ENCODE measurements at places on chromosomes 6 and 20.

DNA sequence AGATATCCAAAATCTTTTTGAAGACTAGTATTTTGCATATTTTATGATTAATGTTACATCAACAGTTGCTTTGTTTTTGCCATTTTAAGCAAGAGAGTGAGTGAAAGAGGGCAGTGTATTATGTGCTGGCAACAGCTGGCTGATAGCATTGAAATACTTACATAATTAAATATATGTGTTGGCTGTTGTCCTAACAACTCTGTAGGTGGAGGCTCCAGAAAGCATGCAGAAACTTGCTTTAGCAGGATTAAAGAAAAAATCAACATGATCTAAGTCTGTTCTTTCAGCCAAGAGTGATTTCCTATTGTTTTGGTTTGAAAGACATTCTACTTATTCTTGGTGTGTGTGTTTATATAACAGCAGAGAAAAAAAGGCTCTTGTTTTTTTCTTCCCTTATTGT lies 127.5 kb downstream of the CDKAL1 start:
- no peak for DNase-seq

DNA sequence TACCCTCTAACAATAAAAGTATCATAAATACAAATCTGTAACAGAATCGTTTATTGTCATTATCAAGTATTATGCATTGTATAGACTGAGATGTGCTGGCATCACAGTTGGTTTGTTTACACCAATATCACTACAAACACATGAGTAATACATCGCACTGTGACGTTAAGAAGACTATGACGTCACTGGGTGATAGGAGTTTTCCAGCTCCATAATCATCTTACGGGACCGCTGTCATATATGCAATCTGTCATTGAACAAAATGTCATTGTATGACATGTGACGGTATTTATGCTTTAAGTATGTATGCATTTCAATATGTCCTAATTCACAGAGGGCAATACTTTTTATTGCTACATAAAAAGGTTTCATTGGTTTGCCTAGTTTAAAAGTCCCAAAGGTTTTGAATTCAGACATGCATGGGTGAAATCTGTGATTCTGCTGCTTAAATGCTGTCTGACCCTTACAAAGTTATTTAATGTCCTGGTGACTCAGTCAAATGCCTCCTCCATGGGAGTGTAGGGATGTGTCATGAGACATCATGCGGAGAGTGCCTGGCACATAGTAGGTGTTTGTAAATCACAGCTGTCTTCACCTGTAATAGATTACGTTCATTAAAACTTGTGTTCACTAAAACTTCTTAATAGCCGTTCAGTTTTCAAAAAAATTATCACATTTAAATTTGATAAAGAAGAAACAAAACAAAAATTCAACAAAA lies 160.7 kb upstream of the PDE10A start:
- DNase-seq, result no peak

- no peak for DNase-seq
Observed at GRCh38 chr6:151721146-151721545, 86.3 kb upstream of the ESR1 start.

DNA sequence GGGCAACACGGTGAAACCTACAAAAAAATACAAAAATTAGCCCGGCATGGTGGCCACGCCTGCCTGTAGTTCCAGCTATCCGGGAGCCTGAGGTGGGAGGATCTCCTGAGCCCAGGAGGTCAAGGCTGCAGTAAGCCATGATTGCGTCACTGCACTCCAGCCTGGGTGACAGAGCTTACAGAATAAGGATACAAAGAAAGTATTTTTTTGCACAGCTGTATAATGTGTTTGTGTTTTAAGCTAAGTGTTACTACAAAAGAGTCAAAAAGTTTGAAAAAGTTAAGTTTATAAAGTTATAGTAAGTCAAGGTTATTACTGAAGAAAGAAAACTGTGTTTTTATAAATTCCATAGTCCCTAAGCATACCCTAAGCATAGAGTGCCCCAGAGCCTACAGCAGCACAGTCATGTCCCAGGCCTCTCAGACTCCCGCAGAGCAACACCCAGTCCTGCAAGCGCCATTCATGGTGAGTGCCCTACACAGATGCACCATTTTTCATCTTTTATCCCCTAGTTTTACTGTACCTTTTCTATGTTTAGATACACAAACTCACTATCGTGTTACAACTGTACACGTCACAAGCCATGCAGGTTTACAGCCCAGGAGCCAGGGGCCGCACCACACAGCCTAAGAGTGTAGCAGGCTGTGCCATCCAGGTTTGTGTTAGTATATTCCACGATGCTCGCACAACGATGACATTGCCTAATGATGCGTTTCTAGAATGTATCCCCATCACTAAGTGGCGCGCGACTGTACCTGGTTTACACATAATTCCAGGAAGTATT lies 22.4 kb downstream of the TAF4 start:
- DNase-seq, result no peak

GRCh38 chr6:31729979-31730630 lies 1.0 kb upstream of the DDAH2 start:
- DNase-seq, result peak; percentile 56

DNA sequence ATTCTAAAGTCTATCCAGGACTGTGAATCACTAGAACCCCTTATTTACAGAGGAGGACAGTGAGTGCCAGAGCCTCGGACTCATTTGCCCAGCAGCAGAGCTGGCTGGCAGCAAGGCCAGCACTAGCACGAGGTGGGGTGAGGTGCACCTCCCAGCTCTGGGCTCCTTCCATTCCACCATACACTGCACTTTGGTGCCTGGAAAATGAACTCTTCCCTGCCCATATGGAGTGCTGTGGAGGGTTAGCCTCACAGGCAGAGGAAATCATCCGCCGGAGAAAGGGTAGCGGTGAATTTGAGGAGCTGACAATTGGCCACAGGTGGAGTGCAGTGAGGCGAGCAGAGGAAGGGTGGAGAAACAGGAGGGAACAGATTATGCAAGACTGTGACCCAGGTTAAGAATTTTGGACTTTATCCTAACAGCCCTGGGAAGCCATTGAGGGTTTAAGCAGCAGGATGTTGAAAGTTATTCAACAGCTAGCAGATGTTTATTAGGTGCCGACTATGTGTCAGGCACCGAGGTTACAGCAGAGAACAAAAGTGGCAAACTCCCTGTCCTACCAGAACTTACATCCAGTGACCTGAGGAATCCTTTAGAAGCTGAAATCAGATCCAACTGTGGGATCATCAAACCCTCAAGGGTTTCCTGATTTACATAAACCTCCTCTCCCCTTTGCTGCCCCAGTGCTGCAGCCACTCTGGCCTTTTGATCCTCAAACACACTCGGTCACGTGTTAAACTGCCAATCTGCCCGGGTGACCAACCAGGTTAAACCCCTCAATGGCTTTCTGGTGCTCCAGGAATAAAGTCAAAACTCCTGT lies 6.2 kb downstream of the TRIM26 start:
- DNase-seq, result no peak

DNA sequence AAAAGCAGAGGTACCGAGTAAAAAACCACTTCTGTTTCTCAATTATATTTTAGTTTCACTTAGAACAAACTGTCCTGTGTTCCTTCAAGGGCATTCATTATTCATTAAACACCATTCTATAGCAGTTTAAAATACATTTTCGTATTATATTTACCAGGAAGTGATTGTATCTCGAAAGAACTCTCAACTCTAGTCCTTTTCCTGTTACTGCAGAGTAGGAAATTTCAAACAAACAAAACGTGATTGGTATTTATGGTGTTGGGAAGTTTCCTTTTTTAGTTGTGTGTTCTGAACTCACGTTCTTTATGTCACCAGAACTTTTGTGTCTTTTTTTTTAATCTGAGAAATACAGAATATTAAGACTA lies 139.5 kb upstream of the BTBD3 start:
- no peak for DNase-seq

GRCh38 chr6:118606268-118606667 lies 45.1 kb downstream of the CEP85L start:
- DNase-seq, result no peak

- DNase-seq, result no peak
Observed at GRCh38 chr6:157012355-157012754, 235.2 kb downstream of the ARID1B start.

- no peak for DNase-seq
Observed at GRCh38 chr6:32852018-32852843, 1.3 kb downstream of the TAP1 start.

- DNase-seq, result peak; percentile 75
Observed at GRCh38 chr6:30490026-30490876, 942 bp downstream of the HLA-E start.
